ENCODE measurements at places on chromosomes 11 and 22.
A peak's percentile ranks its signal among the peaks of the same experiment; 100 is the strongest.

- DNase-seq: no peak
Measured at GRCh38 chr11:93559681-93560080, 16.5 kb upstream of the SMCO4 start.

DNA sequence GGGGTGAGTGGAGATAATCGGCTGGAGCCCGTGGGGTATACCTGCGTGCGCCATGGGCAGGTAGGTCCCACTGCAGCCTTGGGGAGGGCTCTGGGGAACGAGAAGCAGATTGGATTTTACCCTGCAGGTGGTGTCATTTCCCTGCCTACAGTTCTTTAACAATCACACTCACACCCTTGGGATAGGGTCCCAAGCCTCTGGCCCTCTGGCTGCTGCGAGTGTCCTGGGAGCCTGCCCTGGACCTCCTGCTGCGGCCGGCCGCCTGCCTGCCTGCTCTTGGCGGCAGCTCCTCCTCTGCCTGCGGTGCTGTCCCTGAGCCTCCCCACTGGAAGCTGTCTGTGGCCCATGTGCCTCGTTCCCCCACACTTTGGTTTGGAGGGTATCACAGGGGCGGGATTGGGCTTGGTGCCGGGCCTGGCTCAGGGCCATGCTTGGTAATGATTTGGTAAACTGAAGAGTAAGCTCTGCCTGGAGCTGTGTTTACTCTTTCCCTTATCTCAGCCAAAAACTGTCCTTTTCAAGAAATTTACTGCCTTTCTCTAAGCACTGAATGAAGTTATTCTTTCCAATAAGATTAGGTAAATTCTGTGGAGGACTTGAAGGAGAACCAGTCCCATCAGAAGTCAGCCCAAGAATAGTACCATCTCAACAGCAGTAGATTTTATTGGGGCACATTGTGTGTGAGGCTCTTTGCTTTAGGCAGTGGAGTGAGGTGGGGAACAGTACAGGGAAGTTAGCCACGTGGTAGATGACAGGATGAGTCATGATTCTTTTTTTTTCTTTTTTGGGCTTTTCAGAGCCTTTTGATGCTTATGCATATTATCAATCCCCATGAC is 53.7 kb downstream of the TBC1D22A start:
- no peak for DNase-seq

- DNase-seq: no peak
Measured at GRCh38 chr11:58994171-58994570, 54.9 kb downstream of the GLYATL1 start.

DNA sequence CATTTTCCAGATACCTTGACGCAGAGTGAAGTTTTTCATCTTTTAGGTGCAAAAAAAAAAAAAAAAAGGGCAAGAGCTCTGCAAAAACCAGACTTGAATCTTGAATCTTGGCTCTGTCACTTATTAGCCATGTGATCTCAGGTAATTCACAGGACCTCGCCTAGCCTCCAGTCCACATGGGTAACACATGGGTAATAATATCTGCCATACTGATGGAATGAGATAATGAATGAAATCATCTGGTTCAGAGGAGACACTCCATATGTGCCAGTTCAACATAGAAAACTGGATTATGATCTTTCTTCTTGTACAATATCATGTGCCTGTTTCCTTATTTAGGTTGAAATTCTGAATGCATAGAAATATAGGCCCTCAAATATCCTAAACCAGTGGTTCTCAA is 8.6 kb upstream of the AMOTL1 start:
- DNase-seq: no peak

DNA sequence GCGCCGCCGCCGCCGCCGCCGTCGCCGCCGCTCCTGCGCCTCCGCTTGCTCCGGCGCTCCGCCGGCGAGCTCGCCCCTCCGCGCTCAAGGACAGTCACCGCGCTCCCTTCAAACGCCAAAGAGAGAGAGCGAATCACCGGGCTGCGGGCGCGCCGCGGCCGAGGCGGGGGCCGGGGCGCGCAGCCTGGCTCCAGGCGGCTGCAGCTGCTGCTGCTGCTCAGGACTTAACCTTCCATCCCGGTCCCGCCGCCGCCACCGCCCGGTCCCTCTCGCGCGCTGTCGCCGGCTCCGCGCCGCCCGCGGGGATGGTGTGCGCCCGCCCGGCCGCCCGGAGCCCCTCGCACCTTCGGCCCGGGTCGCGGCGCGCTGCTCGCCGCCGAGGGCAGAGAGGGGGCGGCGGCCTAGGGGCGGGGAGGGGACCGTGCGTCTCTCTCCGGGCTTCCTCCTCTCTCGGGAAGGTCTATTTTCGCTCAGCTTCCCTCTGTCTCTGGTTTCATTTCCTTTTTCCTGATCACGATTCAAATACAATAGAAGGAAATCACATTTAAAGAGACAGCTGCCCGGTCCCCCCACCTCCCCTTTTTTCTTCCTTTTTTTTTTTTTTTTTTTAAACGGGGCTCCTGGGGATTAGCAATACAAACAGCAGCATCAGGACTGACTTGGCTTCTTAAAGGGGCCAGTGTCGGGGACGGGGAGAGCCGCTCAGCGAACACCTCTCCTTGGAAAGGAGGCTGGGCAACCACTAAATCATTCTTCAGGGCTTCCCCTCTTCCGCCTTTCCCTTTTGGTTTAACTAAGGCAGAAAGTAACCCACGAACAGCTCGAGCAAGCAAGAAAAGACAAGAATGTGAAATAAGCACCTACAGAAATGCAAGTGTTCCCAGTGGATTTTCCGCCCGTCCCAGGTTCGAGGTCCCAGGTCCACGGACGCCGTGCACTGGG is 22.1 kb downstream of the LMO2 start:
- DNase-seq: no peak

- DNase-seq: no peak
Measured at GRCh38 chr11:104653407-104653806, 244.9 kb downstream of the CASP12 start.

DNA sequence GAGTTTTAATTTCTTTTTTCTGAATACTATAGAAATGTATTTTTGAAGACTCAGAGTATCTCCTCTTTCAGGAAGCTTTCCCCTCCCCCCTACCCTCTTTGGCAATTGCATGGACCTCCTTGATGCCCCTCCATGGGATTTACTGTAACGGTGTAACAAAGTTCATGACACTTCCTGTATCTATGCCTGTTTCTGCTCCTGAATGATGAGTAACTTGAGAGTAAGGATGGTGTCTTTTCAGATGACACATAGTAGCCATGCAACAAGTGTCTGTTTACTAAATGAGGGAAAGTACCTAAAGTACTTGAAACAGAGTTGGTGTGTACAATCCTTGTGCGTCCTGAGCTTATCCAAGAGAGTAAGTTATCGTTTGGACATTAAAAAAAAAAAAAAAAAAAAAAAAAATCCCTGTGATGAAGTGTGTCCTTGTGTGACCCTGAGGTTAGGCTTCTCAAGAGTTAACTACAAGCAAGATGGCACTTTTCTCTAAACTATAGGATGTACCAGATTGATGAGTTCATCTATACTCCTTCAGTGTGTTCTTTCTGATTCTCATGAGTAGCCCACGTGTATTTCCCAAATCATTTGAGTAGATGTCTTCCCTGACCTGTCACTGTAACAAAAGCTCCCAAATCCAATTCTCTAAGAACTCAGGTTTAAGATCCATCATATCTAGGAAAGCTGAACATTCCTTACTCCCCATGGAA is 7.4 kb downstream of the ETS1 start:
- DNase-seq: no peak

- no peak for DNase-seq
Measured at GRCh38 chr11:14636119-14636518, 7.5 kb upstream of the PDE3B start.

DNA sequence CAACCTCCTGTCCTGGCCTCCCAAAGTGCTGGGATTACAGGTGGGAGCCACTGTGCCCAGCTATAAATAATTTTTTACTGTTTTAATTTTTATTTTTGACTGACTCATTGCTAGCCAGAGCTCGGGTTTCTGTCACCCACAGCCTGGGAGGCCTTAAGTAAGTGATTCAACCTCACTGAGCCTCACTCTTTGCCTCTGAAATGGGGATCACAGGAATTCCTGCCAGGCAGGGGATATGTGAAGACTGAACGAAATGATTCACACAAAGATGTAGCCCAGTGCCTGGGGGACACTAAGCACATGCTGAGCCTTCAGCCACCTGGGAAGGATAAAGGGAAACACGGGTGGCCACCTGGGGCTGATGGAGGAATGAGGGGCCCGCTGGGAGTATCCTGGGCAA is 3.8 kb upstream of the LRRC74B start:
- DNase-seq: no peak

DNA sequence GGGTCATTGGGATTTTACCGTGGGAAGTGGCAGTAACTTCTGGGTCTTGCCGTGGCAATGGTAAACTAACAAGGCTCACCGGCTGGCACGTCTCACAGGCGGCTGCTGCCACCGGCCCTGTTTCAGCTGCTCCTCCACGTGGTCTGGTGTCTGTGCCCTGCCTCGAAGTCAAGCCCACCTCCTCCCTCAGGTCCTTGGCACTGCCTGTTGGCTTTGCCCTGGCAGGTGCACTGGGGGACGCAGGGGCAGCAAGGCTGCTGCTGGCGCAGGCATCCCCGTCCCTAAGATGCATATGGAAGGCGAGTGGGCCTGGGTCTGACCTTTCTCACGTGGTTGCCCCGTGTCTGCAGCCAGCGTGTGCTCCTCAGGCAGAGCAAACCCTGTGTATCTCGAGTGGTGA is 783.6 kb downstream of the BRD1 start:
- DNase-seq: no peak

- no peak for DNase-seq
Measured at GRCh38 chr11:86978756-86979608, 23.8 kb upstream of the FZD4 start.

DNA sequence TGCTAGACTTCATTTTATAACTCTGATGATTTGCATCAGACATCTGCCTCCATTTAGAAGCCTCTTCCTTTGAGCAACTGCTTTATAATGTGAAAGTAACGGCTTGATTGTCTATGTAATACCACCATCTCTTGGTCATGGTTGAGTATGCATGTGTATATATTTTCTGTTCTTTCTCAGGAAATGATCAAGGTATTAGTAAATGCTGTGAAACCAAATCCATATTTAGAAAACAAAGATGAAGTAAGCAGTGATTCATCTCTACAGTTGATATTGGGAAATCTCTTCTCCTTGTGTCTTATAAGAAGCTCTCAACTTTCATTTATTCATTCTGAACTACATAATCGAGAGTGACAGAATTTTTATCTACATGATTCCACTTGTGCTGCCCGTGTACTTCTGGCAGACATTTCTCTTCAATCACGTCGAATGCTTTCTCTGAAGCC is 104.6 kb upstream of the ANO3 start:
- DNase-seq: peak; percentile 54

- no peak for DNase-seq
Measured at GRCh38 chr11:67375320-67376055, 2.1 kb upstream of the CLCF1 start.

DNA sequence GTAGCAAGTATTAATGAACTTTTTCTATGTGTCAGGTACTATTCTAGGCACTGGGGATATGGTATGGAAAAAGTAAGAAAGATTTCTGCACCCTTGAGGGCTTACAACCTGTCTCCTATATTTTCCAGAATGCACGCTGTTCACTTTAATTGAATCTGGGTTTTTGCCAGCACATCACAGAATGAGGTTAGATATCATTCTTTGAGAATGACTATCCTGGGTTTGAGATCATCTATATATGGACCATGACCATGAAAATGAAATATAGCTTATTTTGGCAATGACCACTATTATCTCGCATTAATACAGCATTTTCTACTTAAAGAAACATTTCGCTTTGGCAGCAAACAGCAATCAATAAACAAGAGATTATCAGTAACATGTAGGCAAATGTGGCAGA is 46.9 kb downstream of the C11orf71 start:
- no peak for DNase-seq

DNA sequence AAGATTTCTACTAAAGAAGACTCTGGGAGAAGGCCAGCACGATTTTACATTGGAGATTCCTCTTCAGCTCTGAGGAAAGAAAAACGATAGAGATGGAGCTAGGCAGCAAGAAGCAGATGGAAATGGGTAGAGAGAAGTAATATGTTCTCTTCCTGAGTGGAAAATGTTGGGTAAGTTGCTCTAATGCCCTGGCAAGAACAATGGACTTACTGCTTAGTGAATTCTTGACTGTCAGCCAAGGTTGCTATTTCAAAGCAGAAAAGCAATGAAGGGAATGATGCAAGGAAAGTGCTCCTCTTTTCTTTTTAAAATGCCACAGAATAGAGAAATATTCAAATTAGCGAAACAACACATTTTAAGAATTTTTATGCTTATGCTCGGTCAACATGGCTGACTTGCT is 38.4 kb upstream of the CWF19L2 start:
- DNase-seq: no peak

DNA sequence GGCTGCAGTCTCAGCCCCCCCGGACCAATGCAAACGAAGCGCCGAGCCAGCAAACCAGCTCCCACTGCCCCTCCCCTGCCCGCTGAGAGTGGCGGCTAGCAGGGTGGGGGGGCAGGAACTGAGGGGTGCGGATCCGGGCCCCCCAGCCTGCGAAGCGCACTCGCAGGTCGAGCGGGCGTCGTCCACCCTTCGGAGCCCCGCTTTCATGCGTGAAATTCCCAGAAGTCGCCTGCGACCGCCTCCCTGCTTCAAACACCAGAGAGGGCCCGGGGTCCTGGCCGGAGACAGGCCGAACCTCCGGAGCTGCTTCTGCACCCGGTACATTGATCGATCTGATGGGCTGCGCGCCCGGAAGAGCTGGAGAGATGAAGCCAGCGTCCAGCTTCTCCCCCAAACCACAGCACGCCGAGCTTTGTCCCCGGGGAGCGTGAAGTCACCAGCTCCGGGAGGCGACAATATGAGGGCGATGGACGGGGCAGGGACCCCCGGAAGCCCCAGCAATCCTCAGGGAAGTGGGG is 646 bp upstream of the PATZ1 start:
- DNase-seq: no peak

DNA sequence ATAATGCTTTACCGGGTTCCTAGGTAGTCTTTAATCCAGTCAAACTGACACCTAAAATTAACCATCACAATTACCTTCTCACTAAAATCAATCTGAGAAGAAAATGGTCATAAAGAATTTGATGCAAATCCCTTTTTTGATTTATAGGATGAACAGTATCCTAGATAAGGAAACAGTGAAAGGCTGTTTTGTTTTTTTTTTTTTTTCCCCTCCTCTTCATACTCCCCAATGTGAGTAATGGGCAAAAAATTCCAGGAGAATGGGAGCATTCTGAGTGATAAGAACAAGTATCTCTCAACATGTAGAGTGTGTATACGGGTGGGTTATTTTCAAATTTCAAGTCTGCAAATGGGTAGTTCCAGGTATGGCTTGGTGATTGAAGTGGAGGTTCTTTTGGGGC is 28.4 kb downstream of the GRAMD1B start:
- DNase-seq: no peak

- DNase-seq: no peak
Measured at GRCh38 chr11:27357250-27357649, 5.8 kb downstream of the CCDC34 start.

- no peak for DNase-seq
Measured at GRCh38 chr11:117380676-117381075, 53.0 kb downstream of the CEP164 start.

GRCh38 chr22:45934659-45935341 is 42.2 kb downstream of the WNT7B start:
- DNase-seq: no peak

DNA sequence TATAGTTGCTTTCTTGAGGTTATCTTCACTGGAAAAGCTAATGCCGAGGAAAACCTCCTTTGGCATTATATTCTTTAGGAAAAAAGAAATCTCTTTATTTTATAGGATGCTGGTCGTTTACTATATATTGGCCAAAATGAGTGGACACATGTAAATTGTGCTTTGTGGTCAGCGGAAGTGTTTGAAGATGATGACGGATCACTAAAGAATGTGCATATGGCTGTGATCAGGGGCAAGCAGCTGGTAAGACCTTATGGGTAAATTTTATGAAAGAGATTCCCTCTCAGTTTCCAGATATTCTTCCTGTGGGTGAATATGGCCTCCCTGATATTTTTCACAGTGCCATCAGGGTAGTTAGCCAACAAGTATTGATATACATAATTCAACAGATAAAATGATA is 29.4 kb upstream of the TTC36 start:
- DNase-seq: no peak
